ENCODE measurements at places on chromosomes 5 and 9.
A peak's percentile ranks its signal among the peaks of the same experiment; 100 is the strongest.

DNA sequence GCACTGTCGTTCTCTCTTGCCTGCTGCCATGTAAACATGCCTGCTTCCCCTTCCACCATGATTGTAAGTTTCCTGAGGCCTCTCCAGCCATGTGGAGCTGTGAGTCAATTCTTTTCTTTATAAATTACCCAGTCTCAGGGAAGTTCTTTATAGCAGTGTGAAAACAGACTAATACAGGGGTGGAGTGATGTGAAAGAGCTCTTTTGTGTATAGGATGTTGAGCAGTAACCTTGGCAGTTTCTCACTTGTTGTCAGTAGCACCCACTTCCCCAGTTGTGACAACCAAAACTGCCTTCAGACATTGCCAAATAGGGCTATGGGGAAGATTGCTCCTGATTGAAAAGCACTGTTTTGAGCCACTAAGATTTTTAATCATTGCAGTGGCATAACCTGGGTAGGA, 552.2 kb upstream of the ZNF462 start:
- DNase-seq = no peak

DNA sequence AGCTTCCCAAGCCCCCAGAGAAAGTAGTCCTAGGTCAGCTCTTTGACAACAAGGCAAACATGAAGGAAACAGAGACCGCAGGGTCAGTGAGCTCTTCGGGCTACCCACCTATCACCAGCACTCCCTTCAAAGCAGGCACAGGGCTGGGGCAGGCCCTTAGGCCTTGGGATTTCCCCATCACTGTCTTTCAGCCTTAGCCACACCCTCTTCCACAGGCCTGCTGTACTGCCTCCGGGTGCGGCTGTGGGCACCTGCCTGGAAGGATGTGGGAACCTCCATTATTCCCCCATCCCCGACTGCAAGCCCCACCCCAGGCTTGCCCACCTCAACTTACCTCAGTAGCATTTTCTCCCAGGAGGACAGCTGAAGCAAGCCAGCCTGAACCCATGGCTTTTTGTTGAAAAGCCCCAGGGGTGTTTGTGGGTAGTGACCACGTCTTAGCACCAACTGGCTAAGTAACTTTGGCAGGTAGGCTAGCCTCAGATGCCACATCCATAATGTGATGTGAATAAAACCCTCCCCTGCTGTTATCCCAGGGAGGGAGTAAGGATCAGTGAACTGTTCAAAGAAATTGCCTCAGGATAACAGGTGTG, 100.2 kb downstream of the PIK3R1 start:
- DNase-seq = peak; percentile 81

GRCh38 chr9:38006163-38006562, 62.9 kb downstream of the SHB start:
- no peak for DNase-seq

GRCh38 chr9:93686880-93687236, 110.5 kb downstream of the PHF2 start:
- DNase-seq = no peak

- DNase-seq = no peak
Observed at GRCh38 chr9:96173640-96174039, 128.3 kb downstream of the HSD17B3 start.

DNA sequence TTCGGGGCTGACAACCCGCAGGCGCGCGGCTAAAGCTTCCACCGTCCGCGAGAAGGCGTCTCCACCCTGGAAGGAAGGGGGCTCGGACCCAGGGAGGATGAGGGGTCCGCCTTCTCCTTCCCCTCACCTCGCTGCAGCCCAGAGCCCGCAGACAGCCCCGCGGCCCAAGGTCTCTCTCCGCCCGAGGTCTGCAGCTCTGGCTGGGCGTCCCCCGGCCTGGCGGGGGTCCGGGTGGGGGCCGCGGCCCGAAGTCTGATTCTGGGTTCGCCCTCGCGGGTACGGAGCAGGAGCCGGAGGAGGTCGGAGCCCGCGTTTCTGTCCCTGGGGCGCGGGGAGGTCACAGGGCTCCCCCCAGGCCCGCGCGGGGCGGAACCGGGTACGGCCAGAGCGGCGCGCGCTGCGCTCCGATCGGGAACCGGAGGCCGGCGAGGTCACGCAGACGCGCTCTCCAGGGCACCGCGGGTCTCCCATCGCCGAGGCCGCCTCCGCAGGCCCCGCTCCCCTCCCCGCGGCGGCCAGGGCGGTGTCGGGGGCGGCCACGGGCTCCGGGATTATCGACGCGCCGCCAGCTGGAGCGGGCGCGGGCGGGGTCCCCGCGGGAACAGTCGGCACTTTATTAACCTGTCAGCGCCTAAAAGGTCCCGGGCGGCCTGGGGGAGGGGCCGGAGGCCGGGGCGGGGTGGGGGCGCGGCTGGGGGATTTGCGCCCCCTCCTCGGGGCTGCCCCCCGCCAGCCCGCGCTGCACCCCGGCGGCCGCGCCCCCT, 11.6 kb downstream of the LHX3 start:
- no peak for DNase-seq

DNA sequence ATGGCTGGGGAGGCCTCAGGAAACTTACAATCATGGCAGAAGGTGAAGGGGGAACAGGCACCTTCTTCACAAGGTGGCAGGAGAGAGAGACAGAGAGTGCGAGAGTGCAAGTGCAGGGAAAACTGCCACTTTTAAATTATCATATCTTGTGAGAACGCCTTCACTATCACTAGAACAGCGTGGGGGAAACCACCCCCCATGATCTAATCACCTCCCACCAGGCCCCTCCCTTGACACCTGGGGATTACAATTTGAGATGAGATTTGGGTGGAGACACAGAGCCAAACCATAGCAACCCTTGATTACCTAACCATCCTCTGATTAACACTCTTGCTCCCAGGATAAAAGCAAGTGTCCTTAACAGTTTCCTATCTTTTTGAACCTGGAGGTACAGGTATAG, 21.1 kb downstream of the ADAMTS19 start:
- no peak for DNase-seq

- no peak for DNase-seq
Observed at GRCh38 chr5:109316634-109317033, 93.1 kb downstream of the PJA2 start.

GRCh38 chr5:141835928-141836670, 42.1 kb downstream of the PCDH1 start:
- no peak for DNase-seq

GRCh38 chr9:131366761-131367401, 27.0 kb upstream of the PRRC2B start:
- no peak for DNase-seq

DNA sequence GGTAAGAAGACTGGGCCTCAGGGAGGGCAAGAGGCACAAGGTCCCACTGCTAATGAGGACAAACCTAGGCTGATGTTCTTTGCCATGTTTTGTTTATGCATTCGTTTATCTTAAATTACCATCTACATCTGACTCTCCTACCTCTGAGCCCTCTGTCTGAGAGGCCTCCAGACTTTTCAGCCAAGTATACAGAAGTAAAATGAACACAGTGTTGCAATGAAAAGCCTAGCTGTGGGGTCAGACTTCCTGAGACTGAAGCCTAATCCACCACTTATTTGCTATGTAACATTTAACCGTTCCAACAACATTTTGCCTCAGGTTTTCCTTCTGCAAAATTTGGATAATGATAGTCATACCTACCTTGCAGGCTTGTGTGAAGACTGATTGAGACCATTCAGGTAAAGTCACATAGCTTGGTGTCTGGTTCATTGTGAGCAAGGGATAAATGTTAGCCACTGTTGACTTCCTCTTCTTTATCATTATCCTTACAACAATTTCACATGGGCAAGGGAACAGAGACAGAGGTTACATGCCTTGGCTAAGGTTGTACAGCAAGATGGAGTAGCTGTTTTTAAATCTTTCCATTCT, 374.9 kb upstream of the CLINT1 start:
- DNase-seq = no peak

DNA sequence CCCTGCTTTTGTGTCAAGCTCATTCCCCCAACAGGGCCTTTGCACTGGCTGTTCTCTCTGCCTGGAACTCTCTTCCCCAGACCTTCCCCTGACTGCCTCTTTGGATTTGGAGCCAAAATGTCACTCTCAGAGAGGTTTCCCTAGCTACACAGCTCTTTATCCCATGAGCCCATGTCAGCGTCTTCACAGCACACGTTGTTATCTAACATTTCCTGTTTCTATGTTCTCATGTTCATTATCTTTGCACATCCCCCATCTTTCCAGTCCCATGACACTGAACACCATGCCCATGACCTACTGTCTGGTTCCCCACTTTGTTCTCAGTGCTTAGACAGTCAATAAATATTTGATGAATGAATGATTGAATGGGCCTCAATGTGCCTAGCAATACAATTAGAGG, 26.3 kb upstream of the ARSI start:
- no peak for DNase-seq

DNA sequence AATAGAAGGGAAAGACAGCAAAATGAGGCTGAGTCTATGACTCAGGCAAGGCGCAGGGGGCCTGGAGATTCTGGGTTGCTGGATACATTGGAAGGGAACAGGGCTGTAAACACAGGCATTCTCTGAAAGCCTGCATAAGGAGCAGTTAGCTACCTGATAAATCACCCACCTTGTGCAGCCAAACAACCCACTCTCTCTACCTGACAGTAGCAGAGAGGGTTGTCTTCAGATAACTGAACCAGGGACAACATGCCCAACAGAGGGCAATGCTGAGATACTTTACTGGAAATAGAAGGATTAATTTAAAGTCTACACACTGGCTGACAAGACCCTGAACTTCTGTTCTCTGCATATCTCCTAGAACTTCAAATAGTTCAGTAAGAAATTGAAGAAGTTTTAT, 161.6 kb downstream of the KCTD16 start:
- DNase-seq = no peak

DNA sequence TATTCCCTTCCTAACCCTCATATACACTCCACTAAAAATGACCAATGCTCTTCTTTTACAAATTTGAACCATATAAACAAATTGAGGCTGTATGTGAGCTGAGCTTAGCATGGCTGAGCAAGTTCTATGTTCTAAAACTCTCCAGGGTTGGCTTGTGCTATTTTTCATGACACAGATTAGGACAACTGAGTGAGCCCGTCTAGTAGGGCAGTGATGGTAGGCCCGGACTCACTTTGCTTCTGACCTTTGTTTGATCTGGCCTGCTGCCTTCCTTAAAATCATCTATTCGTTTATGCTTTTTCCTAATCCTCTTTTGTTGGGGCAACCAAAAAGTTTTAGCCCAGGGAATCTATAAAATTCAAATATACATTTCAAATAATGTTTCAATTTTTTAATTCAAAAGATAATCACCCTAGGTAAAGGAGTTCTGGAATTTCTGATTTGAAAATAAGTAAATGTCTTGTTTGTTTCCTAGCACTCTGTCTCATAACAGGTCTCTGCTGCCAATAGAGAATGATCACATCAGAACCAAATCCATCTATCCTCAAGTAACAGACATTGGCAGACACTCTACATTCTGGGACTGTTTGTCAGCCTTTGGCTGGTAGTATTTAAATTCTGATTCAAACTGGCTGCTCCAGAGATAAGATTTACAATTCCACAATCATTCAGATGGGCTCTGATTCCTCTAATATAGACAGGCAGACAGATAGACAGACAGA, 217.0 kb upstream of the TARS1 start:
- no peak for DNase-seq

- DNase-seq = no peak
Observed at GRCh38 chr5:150080696-150081435, 5.5 kb downstream of the CSF1R start.

GRCh38 chr5:6713274-6714225, at the start of gene TENT4A:
TENT4A (plus strand) TSS chr5:6713432; CDS start chr5:6713984, 552 bp downstream.
- peak; percentile 98 for DNase-seq

DNA sequence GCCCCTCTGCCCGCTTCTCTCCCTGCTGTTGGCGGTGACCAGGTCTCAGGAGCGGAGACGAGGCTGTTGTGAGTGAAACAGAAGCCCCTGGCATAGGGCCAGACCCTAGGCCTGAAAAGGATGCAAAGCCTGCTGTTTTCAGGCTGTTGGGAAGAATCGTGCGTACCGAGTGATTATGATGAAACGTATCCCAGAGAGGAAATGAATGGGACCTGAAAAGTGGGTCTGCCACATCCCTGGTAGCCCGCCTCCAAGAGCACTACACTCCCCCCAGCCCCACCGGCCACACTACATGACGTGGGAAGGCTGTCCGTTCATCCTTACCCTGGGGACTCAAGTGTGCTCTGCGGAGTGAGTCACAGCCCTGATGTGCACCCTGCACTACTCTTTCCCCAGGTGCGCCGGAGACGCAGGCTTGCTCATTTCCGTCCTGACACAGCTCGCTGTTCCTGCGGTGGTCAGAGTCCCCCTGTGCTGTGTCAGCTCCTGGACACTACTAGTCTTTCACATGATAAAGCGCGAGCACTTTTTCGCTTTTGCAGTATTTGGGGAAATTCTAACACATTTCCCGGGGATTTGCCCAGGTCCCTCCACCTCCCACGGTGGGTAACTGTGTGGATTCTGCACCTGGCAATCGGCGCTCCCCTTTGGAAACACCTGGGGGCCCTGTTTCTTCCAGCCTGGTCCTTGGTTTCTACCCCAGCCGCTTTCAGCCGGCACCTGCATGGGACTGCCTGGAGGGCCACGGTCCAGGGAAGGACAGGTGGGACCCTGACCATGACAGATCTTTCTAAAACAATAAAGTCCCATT, 91.5 kb downstream of the ANKRD33B start:
- DNase-seq = no peak

DNA sequence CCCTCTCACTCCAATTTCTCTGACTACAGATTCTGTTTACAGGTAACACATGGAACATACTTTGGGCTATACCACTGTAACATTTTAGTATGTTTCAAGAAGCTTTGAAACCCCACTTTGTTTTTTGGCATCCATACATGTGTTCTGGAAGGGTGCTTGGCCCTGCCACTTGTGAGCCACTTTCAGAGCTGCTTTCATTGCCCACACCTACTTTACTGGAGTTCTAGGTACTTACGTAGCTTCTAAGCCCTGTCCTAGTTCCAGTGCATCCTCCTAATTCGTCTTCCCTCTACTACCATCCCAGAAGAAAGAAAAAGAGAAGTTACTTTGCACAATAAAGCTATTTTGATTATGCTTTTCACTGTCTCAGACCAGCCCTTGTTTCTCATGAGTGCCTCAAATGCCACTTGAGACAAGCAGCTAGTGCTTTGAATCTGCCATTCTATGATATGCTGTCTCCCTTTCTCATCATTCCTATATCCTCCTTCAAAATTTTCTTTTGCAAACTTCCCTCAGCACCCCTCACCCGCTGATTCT, 26.5 kb upstream of the C5orf47 start:
- DNase-seq = no peak

GRCh38 chr5:149794487-149794971, 64.4 kb downstream of the PPARGC1B start:
- no peak for DNase-seq

- DNase-seq = peak; percentile 15
Observed at GRCh38 chr5:35066260-35066795, 18.6 kb upstream of the AGXT2 start.

DNA sequence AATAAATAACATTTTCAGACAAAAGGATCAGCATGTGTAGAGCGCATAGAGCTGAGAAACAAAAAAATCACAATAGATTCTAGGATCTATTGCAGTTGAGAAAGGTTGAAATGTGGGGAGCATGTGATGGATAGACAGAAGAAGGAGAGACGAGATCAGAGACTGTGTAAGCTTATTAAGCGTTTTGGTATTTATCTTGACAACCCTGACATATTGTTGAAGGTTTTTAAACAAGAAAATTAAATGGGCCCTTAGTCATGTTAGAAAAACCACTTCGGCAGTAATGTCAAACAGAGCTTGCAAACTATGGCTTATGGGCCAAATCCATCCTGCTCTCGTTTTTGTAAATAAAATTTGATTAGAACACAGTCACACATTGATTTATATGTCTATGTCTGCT, 200.5 kb upstream of the KLF4 start:
- no peak for DNase-seq
